ENCODE measurements at places on chromosomes 2 and 18.

DNA sequence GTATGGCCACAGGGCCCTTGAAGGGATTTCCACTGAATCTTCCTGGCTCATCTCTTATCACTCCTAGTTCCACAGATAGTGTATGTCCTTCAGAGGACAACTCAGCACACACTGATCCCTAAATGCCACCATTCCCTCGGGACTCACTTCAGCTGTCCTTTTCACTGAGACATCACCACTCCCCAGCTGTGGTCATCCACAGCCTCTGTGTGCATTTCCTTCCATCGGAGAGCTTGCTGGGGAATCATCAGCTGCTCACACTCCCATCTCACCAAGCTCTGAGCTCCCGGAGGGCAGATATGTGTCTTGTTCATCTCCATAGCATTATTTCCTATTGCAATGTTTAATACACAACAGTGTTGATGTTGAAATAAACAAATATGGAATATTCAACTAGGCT, 759.5 kb downstream of the RNF144A start:
- no peak for DNase-seq

- DNase-seq: no peak
Measured at GRCh38 chr2:9699139-9700108, 68.6 kb upstream of the YWHAQ start.

DNA sequence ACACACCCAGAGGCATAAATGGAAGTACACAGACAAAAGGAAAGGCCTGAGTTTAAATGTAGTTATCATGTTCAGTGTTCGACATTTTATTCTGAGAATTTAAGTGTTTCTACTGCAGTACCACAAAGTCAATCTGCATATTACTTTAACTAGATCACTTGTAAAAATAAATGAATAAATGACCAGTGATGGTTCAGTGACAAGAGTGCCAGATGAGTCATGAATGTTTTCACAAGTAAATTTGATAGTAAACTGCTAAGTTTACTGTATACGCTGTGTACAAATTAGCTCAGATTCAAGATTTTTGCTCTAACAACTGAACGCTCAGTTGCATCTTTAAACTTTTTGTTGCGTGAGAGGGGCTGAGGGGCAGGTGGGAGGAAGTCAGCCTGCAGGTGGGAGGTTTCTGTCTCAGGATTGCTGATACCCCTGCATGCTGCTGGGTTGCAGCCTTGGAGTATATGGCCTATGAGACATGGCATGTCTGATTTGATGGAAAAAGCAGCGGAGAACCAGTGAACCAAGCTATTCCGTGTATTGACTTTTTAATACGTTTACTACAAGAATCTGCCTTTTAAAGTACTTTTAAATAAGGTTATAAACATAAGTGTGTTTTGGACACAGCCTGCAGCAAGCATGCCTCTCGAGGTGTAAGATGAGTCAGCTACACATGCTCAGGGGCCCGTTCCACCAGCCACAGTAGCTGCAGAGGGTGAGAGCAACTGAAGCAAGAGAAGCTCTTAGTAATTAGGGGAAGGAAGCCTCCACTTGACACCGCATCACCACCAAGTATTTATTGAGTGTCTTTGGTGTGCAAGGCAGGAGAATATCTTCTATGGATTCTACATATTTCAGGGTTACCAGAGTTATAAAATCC, 245.1 kb downstream of the NEDD4L start:
- no peak for DNase-seq

GRCh38 chr18:58174285-58174684, 130.3 kb downstream of the NEDD4L start:
- no peak for DNase-seq

DNA sequence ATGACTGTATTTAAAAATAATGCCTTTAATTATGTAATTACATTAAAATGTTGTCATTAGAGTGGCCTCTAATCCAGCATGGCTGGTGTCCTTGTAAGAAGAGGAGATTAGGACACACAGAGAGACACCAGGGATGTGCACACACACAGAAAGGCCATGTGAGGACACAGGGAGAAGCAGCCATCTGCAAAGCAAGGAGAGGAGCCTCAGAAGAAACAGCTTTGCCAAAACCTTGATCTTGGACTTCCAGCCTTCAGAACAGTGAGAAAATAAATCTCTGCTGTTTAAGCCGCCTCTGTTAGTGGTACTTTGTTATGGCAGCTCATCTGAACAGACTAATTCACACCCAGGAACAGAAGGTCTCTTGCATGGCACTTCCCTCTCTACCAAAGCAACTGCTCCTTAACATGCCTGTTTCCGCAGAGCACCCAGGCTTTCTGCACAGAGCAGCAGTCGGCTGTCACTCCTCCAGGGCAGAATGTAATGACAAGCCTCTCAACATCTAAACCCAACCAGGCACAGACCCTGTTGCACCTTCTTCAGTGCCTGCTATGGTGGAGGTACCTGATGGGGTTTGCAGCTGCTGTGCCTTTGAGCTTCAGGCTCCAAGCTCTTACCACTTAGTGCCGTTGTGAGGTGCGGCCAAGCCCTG, 377.7 kb downstream of the TDRD15 start:
- DNase-seq: no peak

GRCh38 chr2:135490376-135490775, 40.6 kb downstream of the ZRANB3 start:
- DNase-seq: no peak

DNA sequence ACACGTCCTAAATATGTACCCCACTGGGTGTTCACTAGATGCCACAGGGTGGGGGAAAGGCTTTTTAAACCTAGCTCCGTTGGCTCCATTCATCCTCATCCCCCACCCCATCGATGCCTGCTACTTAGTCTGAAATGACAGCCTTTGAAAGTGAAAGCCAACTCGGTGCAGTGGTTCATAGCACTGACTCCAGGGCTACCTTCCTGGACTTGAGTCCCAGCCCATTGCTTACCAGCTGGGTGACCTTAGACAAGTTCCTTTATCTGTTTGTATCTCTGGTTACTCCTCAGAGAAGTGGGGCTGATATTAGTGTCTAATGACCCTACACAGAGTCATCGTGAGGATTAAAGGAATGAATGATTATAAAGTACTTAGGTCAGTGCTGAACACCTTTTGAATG, 24.4 kb downstream of the EHD3 start:
- no peak for DNase-seq

DNA sequence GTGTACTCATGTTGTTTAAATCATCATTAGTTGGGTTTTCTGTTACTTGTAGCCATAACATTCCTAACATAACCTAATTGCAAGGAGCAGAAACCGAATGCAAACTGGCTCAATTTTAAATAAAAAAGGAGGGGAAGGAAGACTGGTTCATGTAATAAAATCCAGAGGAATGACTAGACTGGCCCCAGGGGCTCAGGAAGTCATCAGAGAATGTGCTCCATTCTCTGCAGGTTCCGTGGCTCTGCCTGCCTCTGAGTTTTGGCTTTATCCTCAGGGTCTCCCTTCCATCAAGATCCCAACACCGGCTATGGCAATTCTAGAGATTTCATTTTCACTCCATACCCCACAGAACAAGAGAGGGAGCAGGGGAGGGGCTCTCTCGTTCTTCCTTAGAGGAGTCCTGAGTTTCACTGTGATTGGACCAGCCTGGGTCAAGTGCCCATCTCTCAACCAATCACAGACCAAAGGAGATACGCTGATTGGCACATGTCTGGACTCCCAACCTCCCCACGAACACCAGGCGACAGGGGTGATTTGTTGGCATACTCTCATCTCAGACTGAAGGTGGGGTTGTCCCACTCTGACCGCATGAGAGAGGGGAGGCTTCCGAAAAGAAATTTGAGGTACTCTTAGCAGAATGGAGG, 64.8 kb downstream of the NPPC start:
- no peak for DNase-seq

- no peak for DNase-seq
Measured at GRCh38 chr2:169716238-169716886, 17.3 kb upstream of the KLHL23 start.

DNA sequence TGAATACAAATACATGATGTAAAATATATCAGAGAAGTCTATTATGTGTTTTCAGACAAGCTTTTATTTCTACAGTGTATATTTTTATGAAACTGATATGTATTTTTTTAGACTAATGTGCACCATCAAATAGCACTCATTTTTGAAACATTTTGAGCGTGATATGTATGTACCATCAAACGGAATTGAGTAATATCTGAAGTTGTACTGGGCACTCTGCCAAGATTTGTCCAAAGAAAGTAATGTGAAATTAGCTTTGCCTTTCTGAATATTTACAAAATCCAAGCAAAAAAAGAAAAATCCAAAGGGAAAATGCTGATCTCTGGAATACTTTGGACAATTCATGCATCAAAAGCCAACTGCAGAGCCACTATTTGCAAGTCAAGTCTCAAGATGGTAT, 972.0 kb downstream of the DPP10 start:
- DNase-seq: no peak

GRCh38 chr2:134341476-134341875, 87.6 kb downstream of the MGAT5 start:
- no peak for DNase-seq

GRCh38 chr18:12074736-12075135, 18.9 kb upstream of the ANKRD62 start:
- no peak for DNase-seq

- no peak for DNase-seq
Measured at GRCh38 chr18:71115261-71115660, 826.4 kb downstream of the SOCS6 start.

DNA sequence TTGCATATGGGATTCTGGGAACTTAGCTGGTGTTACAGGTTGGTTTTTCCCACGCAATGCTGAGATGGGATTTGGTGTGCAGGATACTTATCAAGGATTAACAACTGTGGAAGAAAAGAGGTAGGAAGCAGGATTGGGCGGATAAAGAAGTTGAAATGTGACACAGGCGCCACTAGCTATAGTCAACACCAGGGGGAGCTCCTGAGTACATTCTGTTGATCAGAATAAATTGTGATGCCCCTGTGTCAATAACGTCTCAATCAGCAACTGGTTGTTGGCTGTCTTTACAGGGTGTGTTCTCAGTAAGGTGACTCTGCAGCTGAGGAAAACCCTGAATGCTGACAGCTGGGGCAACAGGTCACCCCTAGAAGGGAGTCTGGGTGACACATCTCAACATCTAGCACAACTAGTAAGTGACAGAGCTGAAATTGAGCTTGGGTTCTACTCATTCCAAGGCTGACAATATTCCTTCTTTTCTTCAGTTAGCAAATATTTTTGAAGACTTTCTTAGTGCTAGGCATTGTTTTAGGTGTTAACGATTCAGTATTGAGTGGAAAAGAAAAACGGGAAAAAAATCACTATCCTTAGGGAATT, 143.0 kb downstream of the ARL6IP6 start:
- DNase-seq: no peak

GRCh38 chr18:79528316-79528695, 132.6 kb downstream of the NFATC1 start:
- DNase-seq: no peak

- no peak for DNase-seq
Measured at GRCh38 chr2:97699765-97700444, 13.5 kb upstream of the ZAP70 start.

- no peak for DNase-seq
Measured at GRCh38 chr18:5673616-5674015, 129.8 kb upstream of the EPB41L3 start.

- DNase-seq: no peak
Measured at GRCh38 chr18:51077217-51077616, 47.2 kb downstream of the SMAD4 start.

GRCh38 chr2:238133499-238134392, 4.7 kb upstream of the KLHL30 start:
- DNase-seq: no peak

GRCh38 chr18:9209279-9209678, 72.7 kb downstream of the ANKRD12 start:
- DNase-seq: no peak

- no peak for DNase-seq
Measured at GRCh38 chr2:18549083-18549482, 11.4 kb downstream of the RDH14 start.

- no peak for DNase-seq
Measured at GRCh38 chr18:9952633-9953416, 39.0 kb downstream of the VAPA start.

Measured in activated naive CD4-positive, alpha-beta T cell treated with anti-CD3 and anti-CD28 coated beads, Interleukin-2, amount 50 U/mL, for 72 hours (primary cell).